ENCODE measurements at places on chromosomes 12 and 14.

GRCh38 chr12:98653866-98654493 lies 8.9 kb downstream of the APAF1 start:
- peak; percentile 50 for DNase-seq

GRCh38 chr12:106136263-106136662 lies 2.5 kb downstream of the NUAK1 start:
- DNase-seq: peak; percentile 89

DNA sequence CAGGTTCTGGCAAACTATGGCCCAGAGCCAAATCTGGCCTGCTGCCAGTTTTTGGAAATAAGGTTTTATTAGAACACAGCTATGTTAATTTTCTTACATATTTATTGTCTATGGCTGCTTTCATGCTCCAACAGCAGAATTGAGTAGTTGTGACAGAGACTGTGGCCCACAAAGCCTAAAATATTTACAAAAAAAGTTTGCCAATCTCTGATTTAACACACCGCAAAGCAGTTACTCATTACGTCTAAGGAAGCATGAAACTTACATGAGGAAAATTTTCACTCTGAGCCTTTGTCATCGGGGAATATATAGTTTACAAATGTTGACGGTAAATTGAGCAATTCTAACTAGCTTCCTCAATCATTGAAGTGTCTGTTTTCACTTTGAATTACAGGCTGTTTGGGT lies 96.5 kb downstream of the UNC79 start:
- no peak for DNase-seq

DNA sequence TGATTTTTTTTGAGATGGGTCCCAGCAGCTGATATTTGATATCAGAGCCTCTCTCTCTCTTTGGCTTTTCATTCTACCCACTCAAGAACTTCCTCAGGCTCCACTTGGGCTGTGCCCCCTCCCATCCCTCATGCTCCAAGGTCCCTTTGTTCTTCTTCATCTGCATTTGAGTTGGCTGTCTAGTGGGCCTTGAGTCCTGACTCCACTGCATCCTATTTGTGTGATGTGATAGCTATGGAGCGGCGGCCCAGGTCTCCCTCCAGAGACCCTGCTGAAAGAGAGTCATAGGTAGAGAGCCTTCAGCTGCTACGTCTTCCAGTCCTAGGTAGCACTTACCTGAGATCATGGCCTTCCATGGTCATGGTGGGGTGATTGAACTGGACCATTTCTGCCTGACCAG lies 123.1 kb upstream of the VRK1 start:
- DNase-seq: no peak

DNA sequence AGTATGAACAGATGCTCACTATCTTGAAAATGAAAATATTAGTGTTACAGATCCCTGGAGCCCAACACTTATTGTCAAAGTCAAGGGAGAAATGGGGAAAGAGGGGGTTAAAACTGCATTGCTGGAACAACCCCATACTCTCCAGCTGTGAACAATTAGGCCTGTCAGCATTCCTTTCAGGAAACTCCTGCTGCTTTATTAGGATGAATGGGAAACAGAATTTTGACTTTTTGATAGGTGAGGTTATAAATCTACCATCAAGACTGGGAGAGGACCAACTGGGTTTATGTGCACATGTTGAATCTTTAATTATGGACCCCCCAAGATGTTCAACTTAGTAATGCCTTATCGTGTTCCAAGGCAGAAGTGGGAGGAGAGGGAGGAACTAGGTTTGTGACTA lies 85.0 kb downstream of the TMTC1 start:
- DNase-seq: peak; percentile 29

GRCh38 chr14:99590746-99591555 lies 13.1 kb downstream of the CCDC85C start:
- DNase-seq: no peak
